ENCODE measurements at places on chromosomes 2 and 18.

DNA sequence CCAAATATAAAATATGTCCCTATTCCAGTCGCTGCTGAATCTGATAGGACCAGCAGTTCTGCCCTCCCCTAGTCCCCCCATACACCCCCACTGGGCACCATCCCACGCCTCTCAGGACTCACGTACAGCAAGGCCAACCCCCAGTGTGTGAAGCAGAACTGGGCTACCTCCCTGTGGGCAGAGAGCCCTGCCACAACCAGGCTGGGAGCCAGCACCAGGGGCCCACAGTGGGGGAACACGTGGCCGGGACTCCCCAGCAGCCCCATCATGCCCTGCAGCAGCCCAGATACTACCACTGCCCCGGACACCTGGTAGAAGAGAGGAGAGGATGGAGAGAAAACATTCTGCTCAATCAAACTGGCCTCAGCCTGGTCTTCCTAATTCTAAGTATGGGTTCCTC is 1.3 kb downstream of the SLC23A3 start:
- DNase-seq, result no peak

- DNase-seq, result no peak
These were observed 8.8 kb downstream of the IAH1 start for GRCh38 chr2:9483107-9483506.

- no peak for DNase-seq
These were observed 182.7 kb downstream of the LRATD1 start for GRCh38 chr2:14815201-14815600.

- DNase-seq, result no peak
These were observed 12.6 kb upstream of the LONRF2 start for GRCh38 chr2:100334929-100335328.

GRCh38 chr2:60966507-60967405 is 50.8 kb upstream of the PEX13 start:
- no peak for DNase-seq

- no peak for DNase-seq
These were observed 56.9 kb upstream of the SMAD2 start for GRCh38 chr18:47987388-47987699.

DNA sequence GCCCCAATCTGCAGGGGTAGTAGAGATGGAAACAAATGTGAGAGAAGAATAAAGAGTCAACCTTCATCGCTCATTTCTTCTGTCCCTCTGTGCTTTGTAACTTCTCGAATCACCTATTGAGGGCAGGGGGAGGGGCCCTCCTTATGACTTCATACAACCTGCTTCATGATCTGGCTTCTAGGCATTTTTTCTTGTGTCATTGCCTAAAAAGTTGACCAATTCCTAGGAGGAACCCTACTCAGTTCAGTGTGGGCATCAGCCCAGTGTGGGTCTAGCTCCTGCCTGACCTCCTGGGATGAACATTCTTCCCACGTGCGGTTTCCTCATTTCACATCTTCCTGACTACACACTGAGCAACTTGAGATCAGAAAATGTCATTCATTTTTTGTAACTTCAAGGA is 46.3 kb upstream of the CREB1 start:
- DNase-seq, result no peak

DNA sequence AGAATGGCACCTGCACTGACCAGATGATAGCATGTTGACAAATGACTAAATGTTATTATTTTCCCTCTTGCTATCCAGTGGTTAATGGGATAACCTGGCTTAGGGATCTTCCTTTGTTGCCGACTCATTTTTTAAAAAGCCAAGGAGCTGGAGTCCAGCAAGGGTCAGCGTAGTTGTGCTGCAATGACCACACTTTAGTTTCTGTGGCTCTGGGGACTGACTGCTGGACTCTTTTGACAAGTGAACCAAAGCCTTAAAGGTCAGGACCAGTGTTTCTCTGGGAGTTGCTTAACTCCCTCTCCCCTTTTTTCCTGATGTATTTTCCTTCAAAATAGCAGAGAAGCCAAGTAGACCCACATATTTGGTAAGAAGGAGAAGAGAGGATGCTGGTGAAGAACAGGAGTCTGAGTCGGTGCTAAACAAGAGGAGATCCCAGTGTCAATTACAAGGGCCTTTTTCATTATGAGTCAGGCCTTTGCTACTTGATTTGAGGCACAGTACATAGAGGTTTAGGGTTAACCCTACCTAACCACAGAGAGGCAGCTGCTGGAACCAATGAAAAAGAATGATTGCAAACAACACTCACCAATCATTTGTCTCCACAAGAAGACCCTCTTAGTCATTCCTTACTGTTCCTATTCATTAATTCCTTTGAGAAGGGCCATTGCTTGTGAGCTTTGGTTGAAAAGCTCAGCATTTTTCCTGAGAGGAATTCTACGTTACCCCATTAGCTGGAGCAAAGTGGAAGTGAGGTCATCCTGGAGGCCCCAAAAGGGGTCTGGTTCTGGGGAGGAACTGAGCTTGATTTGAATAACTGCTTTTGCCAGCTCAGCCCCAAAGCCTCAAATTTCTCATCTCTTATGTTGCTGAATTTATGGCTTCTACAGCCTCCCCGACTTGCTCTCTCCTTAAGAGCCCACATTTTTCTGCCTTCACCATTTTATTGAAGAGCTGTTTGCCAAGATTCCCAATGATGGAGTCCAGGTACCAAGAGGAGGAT is 137.6 kb upstream of the HNMT start:
- DNase-seq, result no peak

DNA sequence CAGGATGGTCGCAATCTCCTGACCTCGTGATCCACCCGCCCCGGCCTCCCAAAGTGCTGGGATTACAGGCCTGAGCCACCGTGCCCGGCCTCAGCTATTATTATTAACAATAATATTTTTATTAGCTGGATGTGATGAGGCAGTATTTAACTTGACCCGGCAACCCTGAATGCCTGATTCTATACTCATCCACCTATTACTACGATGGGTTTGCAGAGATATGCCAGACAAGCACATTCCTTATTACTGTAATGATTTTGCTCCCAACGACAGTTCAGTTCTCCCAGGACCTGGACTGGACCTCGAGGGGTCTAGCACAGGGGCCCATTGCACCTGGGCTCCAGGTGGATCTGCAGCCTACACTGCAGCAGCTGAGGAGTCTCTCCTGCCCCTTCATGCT is 32.6 kb downstream of the BMP10 start:
- no peak for DNase-seq

- DNase-seq, result no peak
These were observed 60.3 kb downstream of the RFTN2 start for GRCh38 chr2:197615016-197615652.

GRCh38 chr2:219071131-219071816 is 10.6 kb upstream of the IHH start:
- DNase-seq, result no peak

- DNase-seq, result no peak
These were observed 53.3 kb downstream of the ZEB2 start for GRCh38 chr2:144466637-144467036.

DNA sequence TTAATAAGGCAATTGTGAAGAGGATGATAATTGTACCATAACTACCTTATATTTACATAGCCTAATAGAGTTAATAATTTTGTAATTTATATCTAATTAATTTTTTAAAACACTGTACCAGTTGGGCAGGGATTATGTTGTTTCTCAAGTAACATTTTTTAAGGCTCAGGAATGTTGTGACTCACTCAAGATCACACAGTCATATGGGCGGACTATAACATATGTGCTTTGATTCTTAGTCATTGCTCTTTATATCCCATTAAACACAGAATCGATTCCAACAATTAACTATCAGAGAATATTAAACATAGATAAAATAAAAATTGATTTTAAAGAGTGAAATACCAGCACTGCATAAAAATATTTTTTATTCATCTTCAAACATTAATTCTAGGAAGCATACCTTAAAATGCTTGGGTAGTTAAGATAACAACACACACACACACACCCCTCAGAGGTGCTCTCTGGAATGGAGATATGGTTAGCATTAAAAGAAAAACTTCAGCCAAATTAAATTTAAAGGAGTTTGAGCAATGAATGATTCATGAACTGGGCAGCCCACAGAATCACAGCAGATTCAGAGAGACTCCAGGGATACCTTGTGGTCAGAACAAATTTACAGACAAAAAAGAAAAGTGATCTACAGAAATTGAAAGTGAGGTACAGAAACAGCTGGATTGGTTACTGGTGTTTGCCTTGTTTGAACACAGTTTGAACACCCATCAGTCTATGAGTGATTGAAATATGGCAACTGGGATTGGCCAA is 869.4 kb upstream of the ID2 start:
- no peak for DNase-seq

DNA sequence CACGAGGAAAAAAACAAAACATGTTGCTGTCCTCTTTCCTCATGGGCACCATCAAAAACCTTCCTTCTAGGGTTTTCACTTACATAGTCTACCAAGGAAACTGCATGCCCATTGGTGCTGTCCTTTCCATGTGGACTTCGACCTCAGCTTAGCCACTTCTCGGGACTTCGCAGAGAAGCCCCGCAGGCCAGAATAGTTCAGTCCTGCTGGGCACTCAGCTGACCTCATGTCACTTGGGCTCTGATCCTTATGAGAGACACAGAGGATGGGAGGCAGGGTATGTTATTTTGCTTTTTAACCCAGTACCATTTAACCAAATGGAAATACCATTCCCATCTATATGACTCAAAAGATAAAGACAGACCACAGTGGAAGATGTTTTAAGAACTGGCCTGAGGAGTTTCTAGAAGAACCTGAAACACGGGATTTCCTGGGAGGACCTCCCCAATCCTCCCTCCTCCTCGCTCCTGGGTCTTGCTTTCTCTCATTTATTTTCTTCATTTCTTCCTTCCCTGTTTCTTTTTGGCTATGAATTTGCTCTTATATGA is 28.4 kb downstream of the AAK1 start:
- no peak for DNase-seq

DNA sequence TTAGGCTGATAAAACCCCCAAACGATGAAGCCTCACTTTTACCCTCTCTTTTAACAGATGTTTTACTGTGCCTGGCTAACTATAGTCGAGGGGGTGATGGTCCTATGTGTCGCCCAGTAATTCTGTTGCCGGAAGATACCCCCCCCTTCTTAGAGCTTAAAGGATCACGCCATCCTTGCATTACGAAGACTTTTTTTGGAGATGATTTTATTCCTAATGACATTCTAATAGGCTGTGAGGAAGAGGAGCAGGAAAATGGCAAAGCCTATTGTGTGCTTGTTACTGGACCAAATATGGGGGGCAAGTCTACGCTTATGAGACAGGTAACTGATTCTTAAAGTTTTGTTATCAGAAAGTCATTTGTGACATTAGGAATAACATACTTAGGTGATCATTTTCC is 20.4 kb downstream of the MSH6 start:
- DNase-seq, result no peak

DNA sequence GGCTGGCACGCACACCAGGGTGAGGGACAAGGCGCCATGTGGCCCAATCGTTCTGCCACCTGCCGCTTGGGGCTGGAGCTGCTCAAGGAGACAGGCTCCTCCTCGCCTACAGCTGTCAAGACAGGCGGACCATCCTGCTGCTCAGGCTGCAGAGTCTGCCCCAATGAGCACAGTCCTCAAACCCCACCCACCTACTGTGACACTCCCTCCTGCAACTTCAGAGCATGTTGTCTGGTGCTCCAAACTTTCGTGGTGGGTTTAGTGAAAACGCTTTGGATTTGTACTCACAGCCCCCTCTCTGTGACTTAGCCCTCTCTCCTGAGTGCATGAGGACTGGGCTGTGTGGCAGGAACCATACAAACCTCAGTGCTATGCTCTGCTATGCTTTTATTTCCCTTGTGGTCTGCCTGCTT is 23.2 kb upstream of the SLC35F6 start:
- no peak for DNase-seq

DNA sequence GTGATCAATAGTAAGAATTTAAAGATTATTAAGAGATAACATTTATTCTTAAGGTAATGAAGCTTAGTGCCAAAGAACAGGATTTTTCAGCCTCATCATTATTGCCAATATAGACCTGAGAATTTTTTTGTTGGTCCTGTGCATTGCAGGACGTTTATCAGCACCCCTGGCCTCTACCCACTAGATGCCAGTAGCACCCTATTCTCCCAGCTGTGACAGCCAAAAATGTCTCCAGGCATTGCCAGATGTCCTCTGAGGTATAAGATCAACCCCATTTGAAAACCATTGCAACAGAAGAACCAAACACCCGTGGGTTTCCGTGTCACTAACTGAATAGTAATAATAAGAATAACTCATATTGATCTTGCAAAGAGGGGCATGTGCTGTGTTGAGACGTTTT is 700.0 kb upstream of the SOX11 start:
- DNase-seq, result no peak

DNA sequence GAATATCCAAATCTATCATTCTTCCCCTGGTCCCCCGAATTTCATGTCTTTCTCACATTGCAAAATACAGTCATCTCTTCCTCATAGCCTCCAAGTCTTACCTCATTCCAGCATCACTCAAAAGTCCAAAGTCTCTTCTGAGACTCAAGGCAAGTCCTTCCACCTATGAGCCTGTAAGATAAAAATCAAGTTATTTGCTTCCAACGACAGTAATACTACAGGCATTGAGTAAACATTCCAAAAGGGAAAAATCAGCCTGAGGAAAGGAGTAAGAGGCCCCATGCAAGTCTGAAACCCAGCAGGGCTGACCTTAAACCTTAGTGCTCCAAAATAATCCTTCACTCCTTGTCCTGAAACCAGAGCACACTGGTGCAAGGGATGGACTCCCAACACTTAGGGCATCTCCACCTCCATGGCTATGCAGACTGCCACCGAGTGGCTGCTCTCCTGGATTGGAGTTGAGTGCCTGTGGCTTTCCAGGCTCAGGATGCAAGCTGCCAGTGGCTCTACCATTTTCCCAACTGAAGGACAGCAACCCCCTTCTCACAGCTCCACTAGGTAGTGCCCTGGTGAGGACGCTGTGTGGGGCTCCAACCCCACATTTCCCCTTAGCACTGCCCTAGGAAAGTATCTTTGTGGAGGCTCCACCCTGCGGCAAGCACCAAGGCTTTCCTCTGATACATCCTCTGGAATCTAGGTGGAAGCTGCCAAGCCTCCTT is 16.3 kb downstream of the DTNA start:
- DNase-seq, result no peak

- no peak for DNase-seq
These were observed 46.1 kb upstream of the GRHL1 start for GRCh38 chr2:9905413-9905812.

- no peak for DNase-seq
These were observed 97.1 kb downstream of the INHBB start for GRCh38 chr2:120442923-120443571.

DNA sequence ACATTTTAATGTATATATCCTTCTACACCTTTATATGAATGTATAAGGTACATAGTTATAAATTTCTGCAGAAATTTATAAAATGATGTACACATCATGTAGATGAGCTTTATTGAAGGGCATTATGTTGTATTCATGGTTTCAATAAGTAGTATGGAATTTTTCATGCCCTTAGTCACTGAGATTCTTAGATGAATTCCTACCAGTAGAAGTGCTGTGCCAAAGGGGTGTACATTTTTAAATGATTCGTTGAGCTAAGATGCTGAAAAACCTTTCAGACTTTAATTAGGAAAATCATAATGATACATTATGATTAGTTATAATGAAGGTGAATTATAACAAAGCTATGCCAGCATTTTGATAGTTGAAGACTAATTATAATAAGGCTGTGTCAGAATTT is 115.2 kb downstream of the ZNF236 start:
- no peak for DNase-seq
